ENCODE measurements at places on chromosomes 3 and 15.

GRCh38 chr3:153094386-153094785 is 67.6 kb upstream of the RAP2B start:
- no peak for DNase-seq

DNA sequence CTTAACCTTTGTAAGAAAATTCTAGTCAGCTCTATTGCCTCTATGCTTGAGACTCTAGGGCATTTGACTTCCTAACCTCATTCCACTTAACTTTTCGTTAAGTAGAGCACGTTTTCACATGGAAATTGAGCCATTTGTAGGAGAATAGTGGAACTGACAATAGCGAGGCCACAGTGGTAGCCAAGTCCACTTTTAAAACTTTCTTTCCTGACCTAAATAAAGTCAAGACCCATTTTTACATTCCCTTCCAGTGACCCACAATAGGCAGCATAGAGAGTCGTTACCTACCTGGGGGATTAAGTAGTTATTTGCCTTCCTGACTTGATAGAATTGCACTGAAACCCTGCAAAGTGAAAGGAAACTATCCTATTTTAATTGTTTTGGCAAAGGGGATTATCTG is 386.0 kb upstream of the NECTIN3 start:
- no peak for DNase-seq

GRCh38 chr15:72962054-72962702 is 90.1 kb upstream of the NEO1 start:
- DNase-seq, result no peak

DNA sequence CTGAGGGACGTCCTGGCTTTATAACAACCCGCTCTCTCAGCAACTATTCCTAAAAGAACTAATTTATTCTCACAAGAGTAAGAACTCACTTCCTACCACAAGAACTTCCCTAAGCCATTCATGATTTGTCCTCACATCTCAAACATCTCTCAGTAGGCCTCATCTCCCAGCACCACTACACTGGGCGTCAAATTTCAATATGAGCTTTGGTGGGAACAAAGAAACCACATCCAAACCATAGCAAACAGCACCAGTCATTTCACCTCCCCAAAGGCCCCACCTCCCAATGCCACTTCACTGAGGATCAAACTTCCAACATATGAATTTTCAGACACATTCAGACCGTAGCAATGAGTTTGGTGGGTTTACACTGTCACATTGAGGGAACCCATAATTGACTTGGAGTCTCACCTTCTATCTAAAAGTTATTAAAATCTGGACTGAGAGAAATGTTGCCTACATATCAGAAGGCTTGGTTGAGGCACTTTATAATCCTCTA is 116.4 kb upstream of the AGBL1 start:
- no peak for DNase-seq

DNA sequence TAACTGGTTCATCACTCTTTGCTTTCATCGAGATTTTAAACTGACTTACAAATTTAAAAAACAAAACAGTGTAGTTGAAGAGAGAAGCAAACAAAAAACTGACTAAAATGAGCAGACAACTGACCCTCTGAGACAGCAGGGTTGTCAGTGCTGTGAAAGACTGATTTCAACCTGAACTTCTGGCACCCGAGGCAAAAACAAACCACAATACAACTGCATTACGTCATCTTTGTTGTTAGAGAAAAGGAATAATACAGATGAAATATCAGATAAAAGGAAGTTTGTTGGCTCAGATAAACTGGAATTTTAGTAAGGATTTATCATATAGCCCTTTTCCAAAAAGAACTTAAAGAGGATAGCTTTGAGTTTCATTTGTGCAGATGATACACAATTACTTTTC is 51.1 kb downstream of the PARP15 start:
- DNase-seq, result no peak

DNA sequence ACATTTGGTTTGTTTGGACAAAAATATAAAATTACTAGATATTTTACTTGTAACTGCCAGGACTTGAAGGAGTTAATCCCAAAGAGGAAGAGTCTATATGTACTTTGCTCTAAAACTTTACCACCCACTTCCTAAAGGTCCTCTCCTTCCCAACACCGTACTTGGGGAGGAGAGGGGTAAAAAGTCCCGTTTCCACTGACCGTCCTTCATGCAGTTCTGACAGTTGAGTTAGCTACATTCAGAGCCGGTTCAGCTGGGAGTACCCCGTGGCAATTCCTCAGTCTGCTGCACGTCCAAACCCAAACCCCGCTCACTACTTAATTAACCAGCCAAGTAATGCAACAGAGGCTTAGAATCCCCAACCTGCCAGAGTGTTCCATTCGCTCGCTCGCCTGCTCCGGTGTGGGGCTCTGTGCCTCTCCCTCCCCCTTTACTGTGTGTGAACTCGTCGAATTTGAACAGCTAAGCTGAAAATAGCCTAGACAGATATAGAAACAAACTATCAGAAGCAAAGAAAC is 519.7 kb downstream of the FOXP1 start:
- no peak for DNase-seq

GRCh38 chr15:54428596-54428995 is 450.4 kb downstream of the UNC13C start:
- no peak for DNase-seq

GRCh38 chr3:168738527-168739325 is 643.0 kb upstream of the GOLIM4 start:
- no peak for DNase-seq

- no peak for DNase-seq
Measured at GRCh38 chr3:128794770-128795649, 69.0 kb downstream of the RAB7A start.

- DNase-seq, result no peak
Measured at GRCh38 chr3:196235452-196236122, 19.3 kb downstream of the SLC51A start.

DNA sequence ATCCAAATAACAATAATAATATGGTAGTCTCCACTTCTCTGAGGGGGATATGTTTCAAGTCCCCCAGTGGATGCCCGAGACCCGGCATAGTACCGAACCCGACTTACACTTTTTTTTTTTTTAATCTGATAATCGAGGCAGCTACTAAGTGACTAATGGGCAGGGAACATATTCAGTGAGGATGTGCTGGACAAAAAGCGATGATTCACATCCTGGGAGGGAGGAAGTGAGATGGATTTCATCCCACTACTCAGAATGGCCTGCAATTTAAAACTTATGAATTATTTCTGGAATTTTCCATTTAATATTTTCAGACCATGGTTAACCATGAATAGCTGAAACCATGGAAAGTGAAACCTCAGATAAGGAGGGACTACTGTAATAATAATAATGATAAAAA is 49.5 kb upstream of the SELENOK start:
- no peak for DNase-seq

GRCh38 chr3:13792051-13792490 is 87.8 kb downstream of the WNT7A start:
- DNase-seq, result no peak

DNA sequence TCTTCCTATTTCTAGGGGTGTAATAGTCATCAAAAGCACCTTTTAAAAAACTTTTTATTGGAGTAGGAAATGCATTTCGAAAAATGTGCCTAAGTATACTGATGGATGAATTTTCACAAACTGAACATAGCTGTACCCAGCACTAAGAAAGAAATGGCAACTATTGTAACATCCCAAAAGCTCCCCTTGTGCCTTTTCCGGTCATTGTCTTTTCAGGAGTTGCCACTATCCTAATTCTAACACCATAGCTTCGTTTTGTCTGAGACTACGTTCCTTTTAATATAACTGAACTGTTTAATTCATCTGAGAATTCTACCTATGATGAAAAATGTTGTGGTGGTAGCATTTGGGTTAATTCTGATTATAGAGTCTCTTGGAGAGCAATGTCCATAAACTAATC is 1.9 kb downstream of the TIMMDC1 start:
- DNase-seq, result no peak

Measured in hypothalamus (tissue), 51 donors.